Daoy (cell line): ENCODE measurements at places on chromosomes 2 and 18.
A peak's percentile ranks its signal among the peaks of the same experiment; 100 is the strongest.

DNA sequence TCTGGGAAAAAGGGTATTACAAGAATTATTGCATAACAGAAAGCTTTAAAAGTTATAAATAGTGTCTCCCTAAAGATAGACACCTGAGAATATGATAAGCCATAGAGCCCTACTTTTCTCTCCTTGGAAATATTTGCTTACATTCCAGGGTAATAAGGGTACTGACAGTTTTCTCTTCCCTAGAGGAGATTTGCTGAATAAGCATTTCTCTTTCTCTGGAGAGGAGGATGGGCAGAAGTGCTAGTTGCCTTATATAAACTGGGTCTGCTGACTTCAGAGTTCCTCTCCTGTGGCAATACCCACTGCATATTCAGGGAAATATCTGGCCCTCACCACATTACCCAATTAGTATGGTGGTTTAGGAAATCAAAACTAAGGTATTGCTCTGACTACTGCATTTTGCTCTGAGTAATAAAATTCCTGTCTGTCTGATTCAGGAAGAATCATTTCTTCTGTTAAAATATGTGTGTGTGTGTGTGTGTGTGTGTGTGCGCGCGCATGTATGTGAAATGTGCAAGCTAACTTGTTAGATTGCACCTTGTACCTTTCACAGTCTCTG, 1391.3 kb downstream of the DSC3 start:
- DNase-seq: peak; percentile 8

- DNase-seq: peak; percentile 28
These were observed 38.8 kb downstream of the NCAPH start for GRCh38 chr2:96374211-96374951.

- DNase-seq: no peak
These were observed 40.3 kb downstream of the TCF4 start for GRCh38 chr18:55547705-55548056.

DNA sequence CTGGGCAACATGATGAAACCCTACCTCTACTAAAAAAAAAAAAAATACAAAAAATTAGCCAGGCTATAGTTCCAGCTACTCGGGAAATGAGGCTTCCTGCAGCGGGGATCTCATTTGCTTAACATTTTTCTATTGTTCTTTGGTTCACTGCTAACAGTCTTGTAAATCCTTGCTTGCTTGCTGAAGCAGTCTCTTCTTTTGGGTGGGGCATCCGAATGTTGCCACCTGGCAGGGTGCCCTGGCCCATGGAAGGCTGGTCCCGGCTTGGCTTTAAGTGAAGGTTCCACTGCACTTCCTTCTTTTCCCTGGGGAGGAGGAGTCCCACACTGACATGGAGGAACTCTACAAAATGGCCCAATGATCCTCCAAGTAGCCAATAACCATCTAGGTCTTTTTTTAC, 6.0 kb upstream of the ANKRD29 start:
- no peak for DNase-seq

GRCh38 chr2:634041-634440, 43.2 kb downstream of the TMEM18 start:
- no peak for DNase-seq

DNA sequence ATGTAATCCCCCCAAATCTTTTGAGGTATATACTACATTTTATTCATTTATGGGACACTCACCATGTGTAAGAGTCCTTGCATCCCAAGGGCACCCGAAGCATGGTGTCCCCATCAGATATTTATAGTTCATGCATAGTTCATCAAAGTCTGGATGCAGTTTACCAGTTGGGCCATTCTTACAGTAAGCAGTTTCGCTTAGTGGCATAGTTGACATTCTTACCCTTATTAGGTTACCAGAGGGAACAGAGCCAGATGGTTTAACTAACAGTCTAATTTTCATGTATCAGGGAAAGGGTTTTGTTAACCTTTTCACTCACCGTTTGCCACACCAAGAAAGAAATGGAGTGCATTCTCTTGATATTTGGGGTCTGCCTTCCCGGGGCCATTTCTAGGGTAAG, 7.1 kb downstream of the ZNF407 start:
- no peak for DNase-seq

GRCh38 chr2:136255648-136256461, 137.9 kb upstream of the CXCR4 start:
- DNase-seq: no peak

DNA sequence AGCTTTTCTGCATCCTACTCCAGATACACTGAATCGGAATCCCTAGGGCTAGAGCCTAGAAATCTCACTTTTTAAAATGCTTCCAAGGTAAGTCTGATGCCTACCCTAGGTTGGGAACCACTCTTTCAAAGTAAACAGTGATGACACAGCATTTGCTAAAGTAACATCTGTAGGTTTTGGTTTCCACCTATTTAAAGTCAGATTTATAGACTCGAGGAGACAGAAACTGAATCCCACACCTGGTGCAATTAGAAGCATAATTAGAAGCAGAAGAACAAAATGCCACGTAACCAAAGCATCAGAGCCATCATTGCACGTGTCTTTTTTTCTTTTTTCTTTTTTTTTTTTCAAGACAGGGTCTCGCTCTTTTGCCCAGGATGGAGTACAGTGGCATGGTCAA, 40.9 kb downstream of the PDK1 start:
- no peak for DNase-seq

- no peak for DNase-seq
These were observed 18.9 kb upstream of the MTERF4 start for GRCh38 chr2:241121008-241121407.

DNA sequence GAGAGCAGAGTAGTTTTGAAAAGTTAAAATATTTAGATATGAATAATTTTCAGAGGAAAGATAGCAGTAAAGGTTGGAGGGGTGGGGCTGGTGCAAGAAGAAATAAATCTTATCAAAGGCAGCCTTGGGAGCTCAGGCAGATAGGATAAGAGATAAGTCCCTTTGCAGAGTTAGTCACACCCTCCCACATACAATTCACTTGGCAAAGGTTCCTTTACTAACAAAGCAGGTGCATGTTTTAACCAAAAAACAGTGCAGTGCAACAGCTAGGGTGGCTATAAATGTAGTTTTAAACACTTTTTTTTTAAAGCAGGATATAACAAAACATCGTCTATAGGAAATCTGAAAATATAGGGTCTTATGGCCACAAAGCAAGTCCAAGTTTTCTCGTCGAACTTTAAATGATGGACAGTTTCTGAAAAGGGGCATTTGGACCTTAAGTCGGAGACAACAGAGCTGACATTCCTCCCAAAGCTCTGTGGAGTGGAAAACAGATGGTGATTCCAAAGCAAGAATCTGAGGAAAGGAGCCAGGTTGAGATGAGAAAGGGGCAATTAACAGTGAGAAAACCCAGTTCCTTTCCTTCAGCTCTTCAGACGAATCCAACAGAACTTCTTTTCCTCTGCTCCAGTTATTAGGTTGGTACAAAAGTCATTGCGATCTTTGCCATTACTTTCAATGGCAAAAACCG, 53.0 kb downstream of the EPHA4 start:
- DNase-seq: no peak

- DNase-seq: peak; percentile 22
These were observed 191.0 kb upstream of the LHCGR start for GRCh38 chr2:48946449-48947048.

- peak; percentile 50 for DNase-seq
These were observed 144.6 kb downstream of the AKAIN1 start for GRCh38 chr18:5052491-5052890.

DNA sequence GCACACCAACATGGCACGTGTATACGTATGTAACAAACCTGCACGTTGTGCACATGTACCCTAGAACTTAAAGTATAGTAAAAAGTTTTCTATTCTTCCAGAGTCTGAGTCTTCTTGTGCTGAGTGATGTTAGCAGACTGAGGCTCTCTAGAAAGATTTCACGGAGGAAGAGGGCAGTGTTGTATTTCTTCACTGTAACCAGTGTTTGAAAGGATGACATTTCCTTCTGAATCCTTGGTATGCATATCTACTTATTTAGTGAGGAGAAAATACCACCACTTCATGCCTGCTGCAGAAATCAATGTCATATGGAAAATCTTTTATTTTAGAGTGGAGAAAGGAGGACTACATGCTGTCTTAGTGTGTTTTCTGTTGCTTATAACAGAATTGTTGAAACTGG, 357.1 kb downstream of the CCDC85A start:
- no peak for DNase-seq

DNA sequence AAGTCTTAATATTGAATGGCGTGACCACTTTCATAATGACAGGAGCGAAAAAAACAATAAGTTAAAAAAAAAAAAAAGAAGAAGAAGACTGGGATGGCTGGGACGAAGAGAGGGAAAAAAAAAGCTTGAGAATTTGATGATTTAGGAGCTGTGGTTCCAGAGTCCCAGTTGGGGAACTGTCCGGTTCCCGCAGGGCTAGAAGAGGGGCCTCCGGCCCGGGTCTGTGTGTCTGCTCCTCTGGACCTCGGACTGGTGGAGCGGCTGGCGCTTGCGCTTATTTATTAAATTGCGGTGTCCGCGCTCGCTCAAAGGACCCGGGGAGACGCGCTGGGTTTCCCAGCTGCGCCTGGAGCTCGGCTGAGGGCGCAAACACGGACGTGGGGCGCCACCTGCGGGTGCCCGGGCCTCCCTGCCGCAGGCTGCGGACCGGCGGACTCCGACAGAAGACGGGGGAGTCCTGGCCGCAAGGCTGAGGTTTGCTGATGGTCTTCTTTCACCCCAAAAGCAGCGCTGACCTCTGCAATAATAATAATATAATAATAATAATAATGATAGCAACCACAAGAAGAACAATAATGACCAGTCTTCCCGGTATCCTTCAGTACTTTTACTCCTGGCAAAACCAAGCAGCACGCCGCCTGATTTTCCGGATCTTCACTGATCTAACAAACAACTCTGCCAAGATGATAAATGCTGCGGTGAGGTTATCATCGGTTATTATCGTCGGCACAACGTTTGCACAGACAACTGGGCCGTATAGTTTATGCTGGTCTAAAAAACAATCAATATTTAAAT, at the start of gene CBLN2:
CBLN2 (minus strand) TSS at position 251 of the 795 bp plus-strand sequence. CDS start 2,182 bp downstream, outside the sequence.
- peak; percentile 73 for DNase-seq

GRCh38 chr2:22893761-22894517, 491.0 kb upstream of the KLHL29 start:
- no peak for DNase-seq

- no peak for DNase-seq
These were observed 18.8 kb downstream of the CCDC85A start for GRCh38 chr2:56202381-56203121.

DNA sequence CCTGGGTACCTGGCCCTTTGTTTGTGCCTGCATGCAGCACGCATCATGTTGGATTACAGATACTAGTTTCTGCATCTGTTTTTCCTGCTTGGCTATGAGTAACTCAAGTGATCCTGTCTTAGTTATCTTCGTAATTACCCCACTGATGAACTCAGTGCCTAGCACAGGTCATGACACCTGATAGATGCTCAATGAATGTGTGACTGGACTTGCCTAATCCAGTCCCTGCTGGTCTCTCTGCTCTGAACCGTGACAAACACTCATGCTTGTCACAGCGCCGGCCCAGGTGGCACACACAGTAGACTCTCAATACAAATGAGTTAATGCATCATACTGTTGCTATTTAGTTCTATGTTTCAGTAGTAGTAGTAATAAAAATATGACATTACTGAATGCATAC, 31.2 kb upstream of the NTSR2 start:
- no peak for DNase-seq

DNA sequence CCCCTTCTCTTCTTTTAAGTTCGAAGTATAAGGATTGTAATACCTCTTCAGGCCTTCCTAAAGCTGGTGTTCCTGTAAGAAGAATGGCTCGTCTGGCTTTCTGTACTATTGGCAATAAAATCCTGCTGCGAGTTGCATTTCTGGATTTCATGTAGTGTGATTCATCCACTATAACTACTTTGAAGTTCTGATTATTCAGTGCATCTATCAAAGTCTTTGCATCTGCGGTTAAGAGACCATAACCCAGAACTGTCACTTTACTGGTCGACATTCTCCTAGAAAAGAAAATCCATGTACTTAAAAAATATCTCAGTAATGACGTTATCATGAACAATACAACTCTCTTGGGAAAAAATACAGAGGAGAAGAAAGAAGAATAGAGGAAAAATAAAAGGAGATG, 181.1 kb downstream of the ZRANB3 start:
- DNase-seq: no peak

DNA sequence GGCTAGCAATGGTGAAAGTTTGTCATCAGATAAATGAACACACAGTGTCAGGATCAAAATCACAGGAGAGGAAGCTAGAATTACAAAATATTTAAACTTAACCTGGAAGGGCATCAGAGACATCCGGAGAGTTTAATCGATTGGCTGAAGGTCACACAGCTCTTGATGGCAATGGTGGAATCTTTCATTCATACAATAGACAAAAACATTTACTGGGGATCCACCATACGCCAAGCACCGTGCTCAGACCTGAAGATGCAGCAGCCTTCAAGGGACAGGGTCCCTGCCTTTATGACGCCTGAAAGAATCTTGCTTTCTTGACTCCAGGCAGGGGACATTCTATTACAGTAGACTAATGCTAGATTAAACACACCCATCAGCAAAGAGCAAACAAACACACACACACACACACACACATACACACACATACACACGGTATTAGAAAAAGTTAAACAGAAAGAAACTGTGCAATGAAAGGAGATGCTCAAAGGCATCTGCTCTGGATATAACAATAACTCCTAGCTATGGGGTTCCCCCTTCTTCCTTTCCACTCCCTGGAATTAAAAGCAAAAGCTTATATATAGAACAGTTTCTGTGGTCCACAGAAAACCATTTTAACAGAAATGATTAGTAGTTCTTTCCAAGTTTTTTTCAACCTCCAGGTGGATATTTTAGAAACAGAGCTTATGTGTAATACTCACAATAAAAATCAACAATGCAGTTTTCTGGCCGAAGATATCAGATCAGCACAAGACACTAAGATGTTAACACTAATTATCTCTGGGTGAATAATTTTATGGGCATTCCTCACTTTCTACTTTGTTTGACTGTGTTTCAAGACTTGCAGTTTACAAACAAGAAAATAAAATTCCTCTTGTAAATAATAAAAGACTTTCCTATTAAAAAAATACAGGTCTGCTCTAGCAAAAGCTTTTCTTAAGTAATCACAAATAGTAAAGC, 151.7 kb downstream of the ANKRD44 start:
- no peak for DNase-seq

- no peak for DNase-seq
These were observed 87.3 kb downstream of the COLEC12 start for GRCh38 chr18:413233-413632.

- no peak for DNase-seq
These were observed 703 bp downstream of the UGGT1 start for GRCh38 chr2:128091726-128092080.

DNA sequence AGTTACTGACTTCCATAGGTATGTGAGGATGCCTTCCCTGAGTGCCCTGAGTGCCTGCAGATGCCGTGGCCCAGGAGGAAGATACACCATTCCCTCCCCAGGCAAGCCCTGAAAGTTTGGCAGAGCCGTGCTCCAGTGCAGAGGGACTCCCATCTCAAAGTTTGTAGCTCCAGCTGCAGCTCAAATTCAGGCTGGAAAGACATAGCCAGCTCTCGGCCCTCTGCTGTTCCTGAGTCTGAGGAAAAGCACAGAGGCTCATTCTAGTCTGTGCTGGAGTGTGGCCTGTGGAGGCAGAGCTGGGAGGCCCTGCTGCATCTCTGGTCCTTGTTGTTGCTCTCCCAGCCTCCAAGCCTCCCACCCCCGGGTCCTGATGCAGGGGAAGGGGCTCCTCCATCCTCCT, 15.9 kb upstream of the TPO start:
- no peak for DNase-seq
